ENCODE measurements at places on chromosomes 4 and X.

DNA sequence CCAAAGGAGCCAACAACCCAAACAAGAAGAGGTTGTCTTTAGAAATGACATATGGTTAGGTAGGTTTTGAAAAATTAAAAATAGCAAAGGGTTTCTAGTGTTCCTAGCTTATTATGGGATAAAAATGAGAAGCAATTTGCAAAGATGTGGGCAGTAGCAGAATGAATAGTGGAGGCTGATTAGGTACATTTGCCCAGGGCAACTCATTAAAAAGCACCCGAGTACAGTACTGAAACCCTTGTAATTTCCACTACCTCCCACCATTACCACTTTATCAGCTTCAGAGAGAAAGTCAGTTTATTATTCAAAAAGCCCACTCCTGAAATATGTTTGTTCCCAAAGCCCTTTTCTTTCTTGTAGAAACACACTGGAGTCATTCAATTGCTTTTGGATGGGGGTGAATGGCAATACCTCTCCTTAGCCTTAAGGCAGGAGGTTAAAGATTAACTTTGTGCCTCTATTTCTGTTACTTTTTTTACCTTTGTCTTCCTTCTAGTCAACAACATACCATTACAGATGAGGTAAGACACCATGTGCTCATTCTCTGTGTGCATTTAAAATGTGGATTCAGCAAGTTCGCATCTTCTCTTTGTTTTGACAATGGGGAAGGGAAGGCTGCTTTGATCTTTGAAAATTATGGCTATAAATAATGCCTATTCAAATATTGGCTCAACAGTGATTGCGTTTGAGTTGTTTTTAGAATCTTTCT is 353.8 kb upstream of the CASK start:
- DNase-seq = no peak

DNA sequence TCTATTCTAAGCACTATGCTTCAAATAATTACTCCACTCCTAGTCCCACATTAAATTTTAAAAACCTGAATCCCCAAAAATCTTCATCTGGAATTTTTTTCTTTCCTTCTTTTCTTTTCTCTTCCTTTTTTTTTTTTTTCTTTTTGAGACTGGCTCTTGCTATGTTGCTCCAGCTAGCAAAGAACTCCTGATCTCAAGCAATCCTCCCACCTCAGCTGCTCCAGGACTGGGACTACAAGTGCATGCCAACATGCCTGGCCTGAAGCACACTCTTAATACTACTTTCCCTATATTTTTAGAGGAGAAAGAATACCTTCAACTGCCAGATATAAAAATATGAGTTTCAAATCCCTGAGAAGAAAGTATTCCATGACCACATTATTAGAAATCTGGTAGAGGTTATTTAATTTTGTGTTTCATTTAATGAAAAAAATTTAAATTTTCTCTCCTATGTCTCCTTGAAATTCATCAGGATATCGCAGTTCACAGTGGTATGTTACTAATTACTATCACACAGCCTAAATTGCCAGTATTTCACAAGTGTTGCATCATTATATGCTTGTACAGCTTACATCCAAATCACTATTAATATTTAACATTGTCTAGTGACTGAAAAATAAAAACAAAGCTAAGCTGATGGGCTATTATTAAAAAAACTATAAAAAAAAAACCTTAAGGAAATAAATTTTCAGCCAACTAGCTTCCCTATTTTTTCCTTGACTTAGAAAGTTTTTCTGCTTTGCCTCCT is 227.8 kb downstream of the NAF1 start:
- DNase-seq = no peak

GRCh38 chrX:16199343-16199742 is 32.1 kb downstream of the MAGEB17 start:
- DNase-seq = no peak

- DNase-seq = no peak
Observed at GRCh38 chrX:45191820-45192409, 8.8 kb downstream of the DIPK2B start.

DNA sequence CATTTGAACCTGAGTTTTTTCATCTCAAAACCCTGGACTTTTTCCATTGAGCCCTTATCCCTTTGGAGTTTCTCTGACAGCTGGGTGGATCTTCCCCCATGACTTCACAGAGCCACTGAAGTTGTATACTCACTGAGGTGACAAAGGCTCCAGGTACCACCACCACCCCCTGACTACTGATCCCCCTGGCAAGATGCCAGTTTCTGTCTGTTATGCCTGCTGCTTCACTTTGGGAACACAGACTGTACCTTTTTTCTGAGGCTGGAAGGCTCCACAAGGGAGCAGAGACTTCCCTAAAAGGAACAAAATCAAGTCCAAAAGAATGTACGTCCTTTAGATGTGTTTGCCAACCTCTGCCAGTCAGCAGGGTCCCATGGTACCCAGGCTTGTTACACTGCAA is 160.3 kb upstream of the JADE1 start:
- DNase-seq = no peak

DNA sequence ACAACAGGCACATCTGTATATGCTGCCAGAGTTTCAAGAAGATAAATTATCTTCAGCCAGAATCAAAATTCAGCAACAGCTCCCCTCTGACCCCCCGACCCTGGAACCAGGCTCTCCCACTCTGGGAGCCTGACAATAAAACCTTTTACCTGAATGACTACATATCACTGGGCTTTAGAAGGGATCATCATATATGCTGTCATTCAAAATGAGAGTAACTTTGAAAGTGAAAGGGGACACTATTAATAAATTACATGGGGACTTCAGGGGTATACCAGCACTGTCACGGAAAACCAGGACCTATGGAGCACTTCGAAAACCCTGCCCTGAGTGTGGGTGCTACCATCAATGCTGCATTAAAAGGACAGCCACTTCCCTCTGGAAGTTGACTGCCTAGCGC is 26.2 kb downstream of the TSPAN5 start:
- no peak for DNase-seq

GRCh38 chr4:107939307-107939706 is 8.0 kb downstream of the CYP2U1 start:
- no peak for DNase-seq

GRCh38 chr4:82493721-82494425 is 63.5 kb downstream of the ENOPH1 start:
- no peak for DNase-seq

GRCh38 chrX:19347916-19348315 is 4.2 kb downstream of the PDHA1 start:
- no peak for DNase-seq

DNA sequence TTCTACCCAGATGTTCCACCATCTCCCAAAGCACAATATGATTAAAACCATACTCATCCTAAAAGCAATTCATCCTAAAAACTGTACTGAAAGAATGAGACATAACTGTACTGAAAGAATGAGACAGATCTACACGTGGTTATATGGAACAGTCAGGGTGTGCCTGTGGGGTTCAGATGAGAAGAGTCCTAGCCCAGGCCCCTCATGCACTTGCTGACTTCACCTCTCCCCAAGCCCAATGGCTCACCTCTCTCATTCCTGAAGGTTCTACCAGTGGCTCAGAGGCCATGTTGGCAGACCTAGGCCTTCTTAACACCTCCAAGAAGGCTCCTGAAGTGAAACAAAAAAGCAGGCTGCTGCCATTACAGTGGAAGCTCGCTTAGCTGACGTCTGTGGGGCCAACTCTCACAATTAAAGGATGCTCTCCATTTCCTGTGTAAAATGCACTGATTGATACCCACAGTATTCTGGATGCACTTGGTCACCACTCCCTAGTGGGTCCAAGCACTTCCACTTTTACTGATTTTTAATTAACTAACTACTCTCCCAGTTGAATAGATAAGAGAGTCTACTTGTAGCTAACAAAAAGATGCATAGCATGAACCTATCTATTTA is 3.8 kb downstream of the PLAC1 start:
- no peak for DNase-seq

- no peak for DNase-seq
Observed at GRCh38 chr4:142663828-142664227, 182.3 kb downstream of the INPP4B start.

DNA sequence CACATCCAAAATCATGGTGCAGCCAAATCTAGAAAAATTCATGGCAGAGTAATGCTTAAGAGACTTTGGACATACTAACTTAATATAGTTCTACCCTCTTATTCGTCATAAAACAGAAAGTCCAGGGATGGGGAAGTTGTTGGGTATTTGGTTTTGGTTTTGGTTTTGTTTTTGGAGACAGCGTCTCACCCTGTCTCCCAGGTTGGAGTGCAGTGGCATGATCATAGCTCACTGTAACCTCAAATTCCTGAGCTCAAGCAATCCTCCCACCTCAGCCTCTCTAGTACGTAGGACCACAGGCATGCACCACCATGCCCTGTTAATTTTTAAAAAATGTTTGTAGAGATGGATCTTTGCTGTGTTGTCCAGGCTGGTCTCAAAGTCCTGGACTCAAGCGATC is 271.8 kb upstream of the TENM3 start:
- DNase-seq = no peak

DNA sequence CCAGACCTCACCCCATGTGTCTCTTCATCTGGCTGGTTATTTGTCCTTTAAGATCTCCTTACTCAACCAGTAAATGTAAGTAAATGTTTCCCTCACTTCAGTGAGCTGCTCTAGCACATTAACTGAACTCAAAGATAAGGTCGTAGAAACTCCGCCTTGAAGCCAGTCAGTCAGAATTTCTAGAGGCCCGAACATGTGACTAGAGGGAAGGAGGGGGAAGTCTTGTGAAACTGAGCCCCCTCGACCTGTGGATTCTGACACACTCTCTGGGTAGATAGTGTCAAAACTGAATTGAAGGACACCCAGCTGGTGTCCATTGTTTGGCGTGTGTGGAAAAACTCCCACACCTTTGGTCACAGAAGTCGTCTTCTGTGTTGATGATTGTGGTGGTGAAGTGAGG is 933.9 kb downstream of the ADGRL3 start:
- no peak for DNase-seq

- peak; percentile 63 for DNase-seq
Observed at GRCh38 chrX:107000013-107000515, at the start of gene MORC4. MORC4 (minus strand) TSS chrX:107000212; CDS start chrX:106999969, 243 bp downstream.

DNA sequence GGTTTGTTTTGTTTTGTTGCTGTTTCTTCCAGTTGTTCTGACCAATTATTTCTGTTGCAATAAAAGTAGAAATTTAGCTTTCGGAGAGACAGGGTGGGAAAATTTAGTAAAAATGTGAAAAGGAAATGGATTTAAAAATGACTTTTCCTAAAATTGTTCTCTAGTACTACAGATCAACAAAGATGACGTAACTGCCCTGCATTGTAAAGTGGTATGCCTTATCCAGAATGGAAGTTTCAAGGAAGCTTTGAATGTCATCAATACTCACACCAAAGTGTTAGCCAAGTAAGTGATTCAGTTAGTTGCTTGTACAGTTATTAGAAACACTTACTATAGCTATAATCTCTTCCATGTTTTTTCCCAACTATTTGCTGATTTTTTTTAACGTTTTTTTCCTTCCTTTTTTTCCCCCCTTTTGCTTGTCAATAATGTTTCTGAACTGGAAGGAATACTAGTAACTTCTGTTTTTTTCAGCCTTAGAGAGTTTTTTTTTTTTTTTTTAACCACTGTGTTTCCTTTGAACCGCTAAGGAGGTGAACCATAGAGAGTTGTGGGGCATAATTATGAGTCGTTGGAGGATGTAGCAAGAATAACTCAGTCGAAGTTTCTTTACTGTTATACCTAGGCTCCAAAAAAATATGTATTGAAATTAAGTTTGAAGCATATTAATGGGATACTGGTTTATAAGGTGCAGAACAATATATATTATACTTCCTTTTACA is 2.2 kb downstream of the SRP72 start:
- no peak for DNase-seq

DNA sequence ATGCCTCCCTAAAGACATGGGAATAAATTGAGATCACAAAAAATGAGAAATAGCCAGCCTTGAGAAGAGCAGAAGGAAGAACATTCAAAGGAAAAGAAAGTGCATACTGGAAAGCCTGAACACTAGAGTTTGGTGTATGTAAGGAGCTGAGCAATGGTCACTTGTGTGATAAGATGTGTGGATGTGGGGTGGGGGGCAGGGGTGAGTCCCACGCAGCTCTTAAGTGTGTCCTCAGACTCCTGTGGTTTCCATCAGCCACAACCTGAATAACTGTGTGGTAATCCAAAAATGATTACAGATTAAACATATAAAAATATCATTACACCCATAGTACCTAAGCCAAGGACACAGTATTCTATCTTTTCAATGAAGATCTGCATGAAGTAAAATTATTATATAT is 59.9 kb downstream of the ELOVL6 start:
- DNase-seq = no peak

- DNase-seq = no peak
Observed at GRCh38 chr4:159549098-159549518, 446.2 kb downstream of the RAPGEF2 start.

- DNase-seq = no peak
Observed at GRCh38 chr4:28254003-28254402, 1393.4 kb downstream of the STIM2 start.

- DNase-seq = no peak
Observed at GRCh38 chrX:71809886-71810285, 46.7 kb downstream of the CXorf49B start.

- no peak for DNase-seq
Observed at GRCh38 chr4:54082168-54082567, 17.8 kb upstream of the CHIC2 start.

DNA sequence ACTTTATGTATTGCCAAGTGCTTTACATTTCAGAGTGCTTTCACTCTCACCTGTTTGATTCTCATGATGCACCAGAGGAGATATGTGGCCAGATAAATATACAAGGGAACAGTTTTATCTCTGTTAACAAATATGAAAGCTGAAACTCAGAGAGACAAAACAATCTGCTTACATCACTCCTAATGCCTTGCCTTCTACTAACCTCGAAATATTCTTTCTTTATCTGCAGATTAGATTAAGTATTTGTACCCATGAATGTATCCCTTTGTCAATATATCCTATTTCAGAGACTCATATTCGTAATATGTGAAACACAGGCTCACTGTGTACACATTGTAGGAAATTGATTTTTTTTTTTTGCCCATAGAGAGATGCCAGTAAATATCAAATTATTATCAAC is 178.1 kb downstream of the NWD2 start:
- DNase-seq = no peak

- DNase-seq = no peak
Observed at GRCh38 chrX:49176421-49177326, 5.0 kb downstream of the PLP2 start.

DNA sequence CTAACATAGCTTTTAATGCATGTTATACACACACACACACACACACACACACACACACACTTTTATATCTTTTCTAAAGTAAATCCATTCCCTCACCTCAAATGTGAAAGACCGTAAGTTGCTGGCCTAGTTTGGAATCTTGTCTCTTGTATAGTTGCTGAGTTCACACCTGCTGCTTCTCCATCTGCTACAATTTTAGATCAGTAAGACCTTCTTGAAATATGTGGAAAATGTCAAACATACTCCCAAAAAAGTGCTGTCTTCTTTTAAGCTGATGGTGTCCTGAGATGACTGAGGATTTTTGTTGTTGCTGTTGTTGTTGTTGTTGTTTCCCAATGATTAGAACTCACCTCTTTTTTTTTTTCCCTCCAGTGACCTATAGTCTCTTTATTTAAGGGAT is 121.3 kb downstream of the SNCA start:
- DNase-seq = no peak

GRCh38 chr4:105996845-105997244 is 101.6 kb downstream of the NPNT start:
- no peak for DNase-seq

GRCh38 chr4:145097331-145097820 is 620 bp downstream of the ANAPC10 start:
- DNase-seq = no peak
